ENCODE measurements at places on chromosomes 7 and 10. TPM values are rescaled to one million over a fixed set of nuclear protein-coding genes. Genes with fewer than 3 reads are reported as not detected.

PTPRZ1 gene
- polyA plus RNA-seq, result 58.3 TPM

DRGX gene
- not detected for polyA plus RNA-seq

DNA sequence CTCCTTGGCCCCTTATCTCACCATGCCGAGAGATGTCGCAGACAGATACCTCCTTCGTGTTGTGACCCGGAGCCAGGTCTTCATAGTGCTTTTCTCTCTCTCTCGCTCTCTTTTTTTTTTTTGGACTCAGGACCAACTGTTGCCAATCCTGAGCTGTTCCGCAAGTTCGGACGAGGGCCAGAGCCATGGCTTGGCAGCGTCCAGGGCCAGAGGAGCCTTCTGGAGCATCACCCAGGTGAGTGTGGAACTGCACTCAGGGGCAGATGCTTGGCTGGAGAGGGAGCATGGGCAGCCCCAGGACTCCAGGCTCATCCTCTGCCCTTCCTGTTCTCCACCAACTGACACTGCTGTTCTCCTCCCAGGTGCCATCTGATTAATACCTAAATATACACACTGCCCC is 7.8 kb downstream of the ZNF862 start:
- no peak overlapping the region for H3K4me3 ChIP-seq
- H3K36me3 ChIP-seq, result peaks cover 4% of the 10 kb centered on the region
- DNase-seq, result no peak
- no peaks in the 10 kb centered on the region for H3K4me1 ChIP-seq
- no peaks in the 10 kb centered on the region for H3K27me3 ChIP-seq
- H3K27ac ChIP-seq, result no peak overlapping the region

AKR1C1 gene
- 28.1 TPM for polyA plus RNA-seq

GRCh38 chr10:3897156-3897555 is 112.1 kb upstream of the KLF6 start:
- peak overlapping the region; percentile 90 for H3K27ac ChIP-seq
- H3K4me1 ChIP-seq, result peaks cover 49% of the 10 kb centered on the region
- H3K27me3 ChIP-seq, result no peaks in the 10 kb centered on the region
- DNase-seq, result no peak

DNA sequence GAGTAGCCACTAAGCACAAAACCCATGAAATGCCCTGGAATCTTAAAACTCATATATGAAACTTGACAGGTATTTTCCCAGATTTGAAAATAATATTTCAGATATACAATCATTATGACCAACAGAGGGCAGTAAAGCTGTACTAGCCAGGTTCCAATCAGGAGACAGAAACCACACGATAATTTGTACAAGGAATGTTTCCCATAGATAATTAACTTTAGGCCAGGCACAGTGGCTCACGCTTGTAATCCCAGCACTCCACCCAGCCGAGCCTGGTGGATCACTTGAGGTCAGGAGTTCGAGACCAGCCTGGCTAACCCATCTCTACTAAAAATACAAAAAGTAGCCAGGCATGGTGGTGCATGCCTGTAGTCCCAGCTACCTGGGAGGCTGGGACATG is 31.0 kb upstream of the NUB1 start:
- peaks cover 10% of the 10 kb centered on the region for H3K27me3 ChIP-seq
- no peak overlapping the region for H3K27ac ChIP-seq
- no peaks in the 10 kb centered on the region for H3K4me1 ChIP-seq
- no peaks in the 10 kb centered on the region for H3K36me3 ChIP-seq

ST8SIA6 gene
- polyA plus RNA-seq, result not detected

- no peaks in the 10 kb centered on the region for H3K4me1 ChIP-seq
- no peaks in the 10 kb centered on the region for H3K27me3 ChIP-seq
- no peak overlapping the region for H3K4me3 ChIP-seq
- H3K36me3 ChIP-seq, result no peaks in the 10 kb centered on the region
- no peak overlapping the region for H3K27ac ChIP-seq
Observed at GRCh38 chr7:94748376-94748775, 92.4 kb upstream of the SGCE start.

DNA sequence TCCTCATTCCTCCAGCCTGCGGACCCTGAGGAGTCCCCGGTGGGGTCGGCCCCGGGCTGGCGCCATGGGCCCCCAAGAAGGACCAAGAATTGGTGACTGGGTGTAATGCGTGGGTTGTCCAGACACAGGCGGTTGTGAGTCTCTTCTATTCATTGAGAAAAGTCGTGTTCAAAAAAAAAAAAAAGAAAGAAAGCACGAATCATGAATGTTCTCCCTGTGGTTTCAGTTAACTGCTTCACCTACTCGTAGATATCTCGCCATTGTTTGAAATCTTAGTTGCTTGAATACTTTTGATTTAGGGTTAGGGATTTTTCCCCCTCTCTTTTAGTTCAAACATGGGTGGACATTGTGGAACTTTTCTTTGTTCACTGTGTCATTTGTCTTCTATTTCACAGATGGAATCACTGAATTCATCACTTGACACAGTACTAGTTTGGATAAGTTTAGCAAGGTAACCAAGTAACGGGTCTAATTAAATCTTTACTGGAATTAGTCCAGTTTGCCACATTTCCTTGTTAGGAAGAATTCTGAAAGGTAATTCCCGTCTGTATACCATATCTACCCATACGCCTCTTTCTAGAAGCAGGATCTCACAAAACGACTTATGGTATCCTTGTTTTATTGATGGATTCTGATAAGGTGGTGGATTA is 775 bp downstream of the STARD3NL start:
- peak overlapping the region; percentile 80 for H3K27ac ChIP-seq
- H3K27me3 ChIP-seq, result no peaks in the 10 kb centered on the region
- no peaks in the 10 kb centered on the region for H3K36me3 ChIP-seq
- peak overlapping the region; percentile 91 for H3K4me3 ChIP-seq
- peaks cover 9% of the 10 kb centered on the region for H3K4me1 ChIP-seq
- DNase-seq, result no peak

DNA sequence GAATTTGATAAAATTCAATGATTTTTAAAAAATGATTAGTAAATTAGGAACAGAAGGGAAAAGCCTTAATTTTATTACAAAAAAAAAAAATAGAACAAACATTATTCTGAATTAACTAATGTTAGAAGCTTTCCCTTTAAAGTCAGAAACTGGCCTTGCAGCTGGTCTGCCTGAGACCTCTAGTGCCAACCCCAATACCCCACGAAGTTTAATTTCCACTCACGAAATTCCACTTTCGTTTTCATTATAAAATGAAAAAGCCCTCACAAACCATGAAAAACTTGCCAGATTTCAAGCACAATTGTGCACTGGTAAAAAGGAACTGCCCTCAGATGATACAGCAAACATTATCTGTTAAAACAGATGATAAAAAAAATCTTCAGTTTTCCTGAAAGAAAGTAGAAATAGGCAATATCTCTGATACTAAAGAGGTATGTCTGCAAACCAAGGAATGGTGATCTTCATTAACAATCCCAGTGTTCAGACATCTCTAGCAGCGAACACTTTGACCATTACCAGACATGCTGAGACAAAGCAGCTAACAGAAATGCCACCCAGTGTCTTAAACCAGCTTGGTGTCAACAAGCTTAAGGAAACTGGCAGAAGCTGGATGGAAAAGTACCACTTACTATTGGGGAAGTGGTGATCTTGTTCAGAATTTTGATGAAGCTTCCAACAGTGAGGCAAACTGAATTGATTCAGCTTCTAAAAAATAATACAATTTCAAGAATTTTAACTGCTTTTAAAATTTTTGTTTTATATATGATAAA is 80.2 kb downstream of the PALS2 start:
- peaks cover 4% of the 10 kb centered on the region for H3K4me1 ChIP-seq
- peak overlapping the region; percentile 26 for H3K4me3 ChIP-seq
- no peak overlapping the region for H3K27ac ChIP-seq
- no peak for DNase-seq
- no peaks in the 10 kb centered on the region for H3K36me3 ChIP-seq

ZP3 gene
- polyA plus RNA-seq, result 13.6 TPM

- DNase-seq, result no peak
- peaks cover 27% of the 10 kb centered on the region for H3K4me1 ChIP-seq
- no peaks in the 10 kb centered on the region for H3K36me3 ChIP-seq
- peak overlapping the region; percentile 5 for H3K27ac ChIP-seq
- H3K4me3 ChIP-seq, result no peak overlapping the region
- no peaks in the 10 kb centered on the region for H3K27me3 ChIP-seq
Observed at GRCh38 chr7:32501522-32501921, 6.2 kb downstream of the AVL9 start.

DNA sequence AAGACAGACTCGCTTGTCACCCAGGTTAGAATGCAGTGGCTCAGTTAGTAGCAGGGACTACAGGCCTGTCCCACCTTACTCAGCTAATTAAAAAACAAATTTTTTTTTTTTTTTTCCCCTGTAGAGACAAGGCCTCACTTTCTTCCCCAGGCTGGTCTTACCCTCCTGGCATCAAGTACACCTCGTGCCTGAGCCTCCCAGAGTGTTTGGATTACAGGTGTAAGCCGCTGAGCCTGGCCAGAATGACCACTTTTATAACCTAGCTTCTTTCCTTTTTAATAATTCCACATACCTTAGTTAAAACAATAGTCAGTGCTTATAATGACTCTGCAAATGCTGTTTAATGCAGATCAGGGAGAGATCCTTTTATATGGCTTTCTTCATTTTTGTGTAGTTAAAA is 31.3 kb downstream of the RSBN1L start:
- H3K36me3 ChIP-seq, result no peaks in the 10 kb centered on the region
- no peak for DNase-seq
- H3K4me1 ChIP-seq, result peaks cover 23% of the 10 kb centered on the region
- H3K27ac ChIP-seq, result peak overlapping the region; percentile 61
- H3K4me3 ChIP-seq, result no peak overlapping the region

DNA sequence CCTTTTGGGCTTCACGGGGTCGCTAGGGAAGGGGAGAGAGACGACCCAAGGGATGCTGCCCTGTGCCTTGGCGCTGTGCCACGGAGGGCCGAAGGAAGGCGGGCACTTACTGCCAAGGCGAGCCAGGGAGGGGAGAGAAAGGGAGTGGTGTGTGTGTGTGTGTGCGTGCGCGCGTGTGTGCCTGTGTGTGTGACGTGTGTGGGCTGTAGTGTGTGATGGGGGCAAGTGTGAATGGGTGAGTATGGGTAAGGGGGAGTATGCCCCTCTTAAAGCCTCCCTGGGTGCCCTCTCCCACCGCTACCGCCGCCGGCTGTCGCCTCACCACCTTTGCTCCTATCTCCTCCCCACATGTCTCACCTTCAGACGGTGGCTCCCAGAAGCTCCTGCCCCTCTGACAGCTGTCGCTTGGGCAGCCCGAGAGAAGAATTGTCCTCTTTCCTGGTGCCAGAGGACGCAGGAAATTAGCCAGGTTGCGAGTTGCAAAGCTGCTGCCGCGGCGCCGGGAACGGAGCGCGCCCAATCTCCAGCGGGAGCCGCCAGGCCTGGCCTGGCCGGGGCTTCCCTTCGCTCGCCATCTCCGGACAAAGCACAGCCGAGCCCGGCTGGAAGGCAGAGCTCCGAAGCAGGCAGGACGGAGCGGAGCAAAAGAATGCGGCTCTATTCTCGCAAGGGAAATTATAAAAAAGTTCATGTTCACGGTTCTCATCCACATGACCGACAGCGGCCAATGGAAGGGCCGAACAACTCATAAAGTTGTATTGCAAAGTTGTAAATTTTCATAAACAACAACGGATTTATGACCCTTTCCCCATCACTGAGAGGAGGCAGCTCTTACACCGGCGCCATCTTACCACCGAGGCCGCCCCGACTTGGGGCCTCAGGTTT is at the start of gene HOXA3:
Gene HOXA3 (minus strand): TSS at position 653 of the 885 bp plus-strand sequence. CDS start 41,943 bp downstream, outside the sequence.
- H3K4me1 ChIP-seq, result peaks cover 66% of the 10 kb centered on the region
- no peak for DNase-seq
- peak within 1 kb of the TSS; percentile 83 for H3K4me3 ChIP-seq
- no peaks in the 10 kb centered on the region for H3K27me3 ChIP-seq
- H3K36me3 ChIP-seq, result no peaks in the 10 kb centered on the region

GRCh38 chr10:93080350-93081046 is 6.8 kb downstream of the CYP26A1 start:
- H3K27me3 ChIP-seq, result peaks cover 41% of the 10 kb centered on the region
- H3K36me3 ChIP-seq, result no peaks in the 10 kb centered on the region
- H3K4me1 ChIP-seq, result no peaks in the 10 kb centered on the region
- peak; percentile 7 for DNase-seq
- no peak overlapping the region for H3K4me3 ChIP-seq
- H3K27ac ChIP-seq, result no peak overlapping the region

DNA sequence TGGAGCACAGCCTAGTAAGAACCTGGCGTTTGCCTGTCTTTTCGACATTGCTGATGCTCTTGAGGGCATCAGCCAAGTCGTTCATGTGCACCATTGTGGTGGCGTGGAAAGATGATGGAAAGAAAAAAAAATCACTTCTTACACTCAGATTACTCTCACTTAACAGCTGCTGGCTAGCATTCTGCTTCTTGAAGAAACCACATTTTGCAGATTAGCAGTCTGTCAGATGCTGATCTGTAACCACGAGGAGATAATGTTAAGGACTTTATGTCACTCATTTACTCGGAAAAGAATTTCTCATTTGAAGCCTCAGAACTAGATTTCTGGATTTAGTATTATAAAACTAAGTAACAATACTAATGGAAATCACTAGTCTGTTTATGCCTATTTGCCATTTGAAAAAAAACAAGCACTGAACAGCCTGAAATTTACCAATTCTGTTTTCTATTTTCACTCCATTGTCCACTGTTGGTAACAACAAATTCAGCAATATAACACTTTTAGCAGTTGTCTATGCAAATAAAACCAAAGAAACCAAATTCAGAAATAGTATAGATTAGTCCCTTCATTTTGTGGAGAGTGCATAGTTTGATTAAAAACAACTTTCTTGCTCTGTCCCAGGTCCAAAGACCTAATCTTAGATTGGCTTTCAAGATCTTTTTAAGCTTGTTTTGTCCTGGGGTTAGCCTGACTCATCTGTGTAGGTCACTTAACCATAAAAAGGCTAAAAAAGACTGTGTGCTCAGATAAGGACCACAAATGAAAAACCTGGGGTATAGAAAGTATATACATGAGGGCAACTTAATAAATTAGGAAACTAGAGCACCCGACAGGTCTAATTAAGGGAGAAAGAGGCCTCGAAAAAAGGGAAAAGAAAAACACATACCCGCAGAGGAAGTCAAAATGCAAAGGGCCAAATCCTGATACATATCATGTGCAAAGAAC is 67.5 kb downstream of the NT5C2 start:
- H3K27me3 ChIP-seq, result no peaks in the 10 kb centered on the region
- no peaks in the 10 kb centered on the region for H3K4me1 ChIP-seq
- no peak for DNase-seq
- no peak overlapping the region for H3K27ac ChIP-seq
- no peak overlapping the region for H3K4me3 ChIP-seq

All from keratinocyte (primary cell).